ENCODE measurements at places on chromosomes 1 and 21.

GRCh38 chr1:106980121-106980520 lies 76.4 kb upstream of the PRMT6 start:
- no peak overlapping the region for H3K4me3 ChIP-seq
- no peak for DNase-seq
- H3K36me3 ChIP-seq: no peaks in the 10 kb centered on the region
- H3K27me3 ChIP-seq: peaks cover 1% of the 10 kb centered on the region
- no peaks in the 10 kb centered on the region for H3K4me1 ChIP-seq
- no peak overlapping the region for H3K27ac ChIP-seq

GRCh38 chr21:43354666-43355065 lies 72.3 kb downstream of the SIK1 start:
- no peaks in the 10 kb centered on the region for H3K36me3 ChIP-seq
- H3K4me1 ChIP-seq: peaks cover 30% of the 10 kb centered on the region
- no peaks in the 10 kb centered on the region for H3K27me3 ChIP-seq
- no peak overlapping the region for H3K4me3 ChIP-seq

- no peak overlapping the region for H3K4me3 ChIP-seq
- no peak for DNase-seq
- no peaks in the 10 kb centered on the region for H3K27me3 ChIP-seq
- H3K27ac ChIP-seq: peak overlapping the region; percentile 99
These were observed 109.7 kb upstream of the IRF2BP2 start for GRCh38 chr1:234719454-234720251.

GRCh38 chr1:92752719-92753118 lies 32.2 kb downstream of the EVI5 start:
- no peaks in the 10 kb centered on the region for H3K27me3 ChIP-seq
- H3K27ac ChIP-seq: peak overlapping the region; percentile 4
- H3K36me3 ChIP-seq: peaks cover 12% of the 10 kb centered on the region

DNA sequence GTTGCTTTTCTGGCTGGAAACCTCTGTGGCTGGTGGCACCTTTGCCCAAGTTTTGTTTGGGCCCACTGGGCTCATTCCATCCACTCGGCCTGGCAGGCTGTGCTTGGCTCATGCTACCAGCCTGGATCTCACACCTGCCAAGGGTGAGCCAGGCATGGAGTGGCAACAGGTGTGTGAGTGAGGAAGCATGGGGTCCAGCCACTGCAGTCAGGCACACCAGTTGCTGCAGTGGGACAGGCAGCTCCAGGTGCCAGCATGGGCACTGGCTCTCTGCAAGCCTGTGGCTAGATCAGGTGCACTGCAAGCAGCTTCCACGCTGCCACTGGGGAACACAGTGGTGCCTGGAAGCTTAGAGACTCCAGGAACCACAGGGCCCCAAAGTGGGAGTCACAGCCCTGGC lies 57.0 kb downstream of the NUP210L start:
- H3K4me3 ChIP-seq: no peak overlapping the region
- H3K36me3 ChIP-seq: no peaks in the 10 kb centered on the region
- H3K27ac ChIP-seq: no peak overlapping the region
- no peaks in the 10 kb centered on the region for H3K4me1 ChIP-seq
